ENCODE measurements at places on chromosomes 11 and 22.

DNA sequence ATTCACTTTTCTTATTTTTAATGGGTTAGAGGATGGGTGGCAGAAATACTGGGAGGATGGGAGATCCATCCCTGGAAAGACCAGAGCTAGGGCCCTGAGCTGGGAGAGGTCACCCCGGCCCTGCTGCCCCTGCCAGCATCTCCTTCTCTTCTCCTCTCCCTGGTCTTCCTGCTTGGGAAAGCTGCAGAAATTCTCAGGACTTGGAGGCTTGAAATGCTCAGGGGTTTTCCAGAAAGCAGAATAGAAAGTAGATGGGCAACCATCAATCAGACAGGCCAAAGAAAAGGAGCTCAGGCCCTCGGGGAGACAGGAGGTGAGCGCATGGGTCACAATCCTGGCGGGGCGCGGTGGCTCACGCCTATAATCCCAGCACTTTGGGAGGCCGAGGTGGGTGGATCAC lies 1.5 kb downstream of the APOBEC3H start:
- DNase-seq = no peak

GRCh38 chr11:10441652-10442503 lies 13.2 kb upstream of the AMPD3 start:
- DNase-seq = no peak

DNA sequence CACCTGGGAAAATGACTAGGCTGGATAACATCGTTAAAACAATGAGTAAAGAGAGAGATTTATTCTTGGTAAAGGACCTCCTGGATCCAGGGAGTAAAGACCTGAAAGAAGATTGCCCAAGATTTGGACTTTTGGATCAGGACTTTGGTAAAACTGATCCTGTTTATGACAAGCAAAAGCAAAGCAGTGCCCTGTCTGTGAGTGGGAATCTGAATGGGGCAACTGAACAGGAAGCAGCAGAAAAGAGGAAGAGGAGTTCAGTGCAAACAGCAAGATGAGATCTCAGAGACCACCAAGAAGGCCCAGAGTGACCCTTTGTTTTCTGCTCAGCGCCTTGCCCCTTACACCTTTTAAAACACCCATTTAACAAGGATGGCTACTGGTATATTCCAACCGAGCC lies 122.0 kb downstream of the VPREB1 start:
- no peak for DNase-seq

- no peak for DNase-seq
Measured at GRCh38 chr22:23302171-23303002, 122.1 kb downstream of the BCR start.

DNA sequence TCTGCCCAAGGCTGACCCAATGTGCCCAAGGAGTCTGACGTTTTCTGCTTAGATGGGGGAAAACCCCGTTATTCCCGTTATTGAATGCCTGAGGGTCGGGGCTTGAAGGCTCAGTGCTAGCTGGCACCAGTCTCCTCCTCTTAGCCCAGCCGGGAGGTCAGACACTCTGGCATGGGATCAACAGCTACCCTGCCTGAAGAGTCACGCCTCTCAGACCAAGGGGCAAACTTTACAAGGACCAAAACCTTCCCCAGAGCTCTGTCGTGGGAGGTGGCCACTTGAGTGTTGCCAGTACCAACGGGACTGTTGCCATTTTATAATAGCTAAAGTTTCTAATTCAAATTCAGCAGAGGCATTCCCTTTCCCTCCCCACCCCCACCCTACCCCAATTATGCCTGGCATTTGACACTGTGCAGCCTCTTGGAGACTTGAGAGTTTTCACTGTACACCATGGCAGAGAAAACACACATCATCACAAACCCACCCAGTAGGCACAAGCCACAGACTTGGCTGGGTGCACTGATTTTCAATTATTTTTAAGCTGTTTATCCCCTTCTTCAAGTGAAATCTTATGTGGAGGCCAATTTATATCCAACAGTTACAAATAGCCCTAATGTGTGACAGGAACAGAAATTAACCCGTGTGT lies 137.5 kb upstream of the SYT13 start:
- no peak for DNase-seq

- DNase-seq = no peak
Measured at GRCh38 chr11:66701432-66702240, 23.9 kb upstream of the RBM4B start.
